NCI-H446 (cell line): ENCODE measurements at places on chromosomes 6 and 20.

- DNase-seq, result no peak
Observed at GRCh38 chr6:157822245-157823000, 623 bp upstream of the SNX9 start.

- DNase-seq, result no peak
Observed at GRCh38 chr20:63658749-63659187, 656 bp downstream of the RTEL1 start.

GRCh38 chr6:170174771-170175643, 115.9 kb downstream of the DLL1 start:
- no peak for DNase-seq

DNA sequence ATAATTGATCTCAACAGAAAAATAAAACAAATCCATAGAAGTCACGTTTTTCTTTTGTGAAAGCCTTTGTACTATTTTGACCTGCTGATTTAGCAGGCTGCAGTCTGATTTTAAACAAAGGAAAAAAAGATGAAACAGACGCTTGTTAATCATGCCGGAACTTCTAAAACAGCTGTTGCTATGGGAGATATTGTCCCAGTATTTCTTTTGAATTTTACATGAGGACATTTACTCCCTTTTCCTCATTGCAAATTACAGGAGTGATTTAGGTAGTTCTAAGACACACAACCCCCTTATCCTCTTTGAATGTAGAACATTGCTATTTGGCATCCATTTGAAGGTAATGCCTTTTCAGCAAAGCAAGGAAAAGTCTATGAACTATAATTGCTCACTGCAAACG, 416.1 kb downstream of the BCKDHB start:
- DNase-seq, result no peak

- no peak for DNase-seq
Observed at GRCh38 chr20:50213531-50214106, 23.0 kb downstream of the CEBPB start.

DNA sequence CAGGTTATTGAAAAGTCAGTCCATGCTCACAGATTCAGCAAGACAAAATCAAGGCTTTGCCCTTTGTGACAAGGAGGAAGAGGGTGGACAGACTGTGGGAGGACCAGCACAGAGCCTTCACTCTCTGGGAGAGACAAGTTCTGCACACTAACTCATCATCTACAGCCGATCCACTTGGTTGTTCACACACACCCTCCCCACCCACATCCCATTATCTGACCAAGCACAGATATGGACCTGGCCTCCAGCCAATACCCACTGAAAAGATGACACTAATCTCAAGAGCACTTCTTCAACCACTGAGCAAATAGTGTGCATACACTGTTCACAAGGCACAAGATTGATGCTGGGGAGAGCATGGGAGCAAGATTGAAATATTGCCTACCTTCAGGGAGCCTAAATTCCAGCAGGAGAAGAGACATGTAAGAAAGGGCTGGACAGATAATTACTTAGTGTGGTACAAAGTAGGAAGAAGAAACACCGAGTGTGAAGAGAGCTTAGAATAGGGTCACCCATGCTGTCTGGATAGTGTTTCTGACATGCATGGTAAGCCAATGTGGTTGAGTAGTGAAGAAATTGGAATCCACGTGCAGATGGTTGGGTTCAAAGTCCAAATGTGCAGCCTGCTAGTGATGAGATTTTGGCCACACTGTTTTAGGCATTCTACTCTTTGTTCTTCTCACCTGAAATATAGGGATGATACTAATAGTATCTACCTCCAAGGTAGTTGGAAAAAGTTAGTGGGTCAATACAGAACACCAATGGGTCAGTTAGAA, 21.7 kb upstream of the IL17A start:
- no peak for DNase-seq

GRCh38 chr6:19713411-19713810, 123.8 kb upstream of the ID4 start:
- no peak for DNase-seq

DNA sequence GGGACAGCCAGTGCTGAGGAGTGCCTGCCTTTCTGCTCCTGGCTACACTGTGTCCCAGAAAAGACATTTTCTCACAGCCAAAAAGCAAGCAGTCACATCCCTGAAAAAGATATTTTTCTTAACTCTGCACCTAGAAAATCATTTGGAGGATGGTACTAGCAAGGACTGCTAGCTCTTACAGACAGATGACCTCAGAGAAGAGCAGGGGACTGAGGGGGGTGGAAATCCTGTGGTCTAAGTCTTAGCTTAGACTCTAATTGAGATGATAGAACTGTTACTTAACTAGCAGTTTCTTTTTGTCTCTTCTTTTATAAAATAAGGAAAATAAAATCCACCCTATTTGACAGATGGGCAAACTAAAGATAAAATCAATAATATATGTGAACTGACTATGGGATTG, 152.8 kb downstream of the TMEM200A start:
- DNase-seq, result no peak

- DNase-seq, result no peak
Observed at GRCh38 chr20:3323398-3323797, 84.1 kb downstream of the DNAAF9 start.
